Stimulated activated CD8-positive, alpha-beta memory T cell treated with anti-CD3 and anti-CD28 coated beads, Interleukin-7, amount 100 ng/mL, for 1 hour (primary cell): ENCODE measurements at places on chromosomes 2 and 18.

GRCh38 chr2:143158551-143159485 lies 29.6 kb downstream of the ARHGAP15 start:
- no peak for DNase-seq

DNA sequence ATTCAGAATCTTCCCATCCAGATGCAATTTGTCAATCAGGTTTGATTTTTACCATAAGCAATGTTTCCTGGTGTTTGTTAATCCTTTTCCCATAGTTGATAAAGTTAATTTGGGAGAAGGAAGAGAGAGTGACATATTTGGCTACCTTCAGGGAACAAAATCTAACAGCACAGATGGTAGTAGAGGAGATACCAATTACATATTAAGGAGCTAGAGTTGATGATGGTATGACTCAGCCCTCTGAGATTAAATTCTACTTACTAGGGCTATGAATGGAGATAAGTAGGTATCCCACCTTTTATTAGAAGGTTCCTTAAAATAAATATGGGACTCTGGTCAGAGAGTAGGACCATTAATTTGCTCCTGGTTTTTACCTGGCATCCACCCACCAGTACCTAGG lies 139.7 kb downstream of the EHBP1 start:
- DNase-seq = no peak

DNA sequence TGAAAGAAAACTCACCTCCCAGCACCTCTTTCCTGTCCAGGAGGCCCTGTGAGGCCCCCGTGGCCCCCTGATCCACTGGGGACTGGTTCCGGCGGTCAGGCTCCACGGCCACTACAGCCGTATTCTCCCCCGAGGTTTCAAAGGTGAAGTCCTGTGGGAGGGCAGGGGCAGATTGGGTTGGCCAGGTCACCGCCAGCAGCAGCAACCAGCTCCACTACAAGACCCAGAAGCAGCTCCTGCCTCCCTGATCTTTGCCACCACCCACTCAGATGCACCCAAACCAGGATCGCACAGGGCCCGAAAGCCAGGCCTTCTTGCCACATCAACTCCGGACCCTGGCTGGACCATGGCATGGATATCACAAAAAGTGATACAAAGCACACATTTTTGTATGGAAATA lies 21.9 kb downstream of the SDC1 start:
- no peak for DNase-seq

DNA sequence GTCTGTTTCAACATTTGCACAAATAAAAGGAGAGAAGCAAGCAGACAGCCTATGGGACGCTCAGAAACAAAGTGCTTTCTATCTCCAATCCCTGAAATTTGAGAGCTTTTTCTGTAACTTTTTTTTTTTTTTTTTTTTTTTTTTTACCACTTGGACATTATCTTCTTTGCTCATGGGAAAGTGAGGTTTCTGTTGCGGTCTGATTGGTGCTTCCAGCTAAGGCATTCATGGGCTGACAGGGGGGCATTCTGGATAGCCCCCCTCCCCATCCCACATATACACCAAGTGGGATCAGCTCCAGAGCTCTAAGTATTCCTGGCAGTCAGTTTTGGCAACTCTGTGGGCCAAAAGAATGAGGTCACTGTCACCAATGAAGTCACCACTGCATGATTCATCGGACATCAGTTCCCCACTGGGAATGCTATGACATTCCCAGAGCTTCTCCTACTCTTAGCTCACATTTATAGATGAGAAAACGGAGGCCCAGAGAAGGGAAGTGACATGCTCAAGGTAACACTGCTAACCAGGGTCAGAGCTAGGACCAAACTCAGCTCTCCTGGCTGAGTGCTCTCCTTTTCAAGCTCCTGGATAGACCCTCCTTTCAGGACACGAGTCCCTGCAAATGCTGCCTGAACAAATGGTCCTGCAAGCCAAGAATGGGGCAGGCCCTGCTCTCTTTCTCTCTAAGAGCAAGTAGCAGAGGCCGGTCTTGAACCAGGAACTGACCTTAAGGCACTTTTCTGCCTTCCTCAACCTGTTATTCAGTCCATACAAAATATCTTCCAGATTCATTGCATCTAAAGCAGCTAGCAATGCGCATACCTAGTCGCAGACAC lies 61.3 kb downstream of the TMEM247 start:
- DNase-seq = no peak

DNA sequence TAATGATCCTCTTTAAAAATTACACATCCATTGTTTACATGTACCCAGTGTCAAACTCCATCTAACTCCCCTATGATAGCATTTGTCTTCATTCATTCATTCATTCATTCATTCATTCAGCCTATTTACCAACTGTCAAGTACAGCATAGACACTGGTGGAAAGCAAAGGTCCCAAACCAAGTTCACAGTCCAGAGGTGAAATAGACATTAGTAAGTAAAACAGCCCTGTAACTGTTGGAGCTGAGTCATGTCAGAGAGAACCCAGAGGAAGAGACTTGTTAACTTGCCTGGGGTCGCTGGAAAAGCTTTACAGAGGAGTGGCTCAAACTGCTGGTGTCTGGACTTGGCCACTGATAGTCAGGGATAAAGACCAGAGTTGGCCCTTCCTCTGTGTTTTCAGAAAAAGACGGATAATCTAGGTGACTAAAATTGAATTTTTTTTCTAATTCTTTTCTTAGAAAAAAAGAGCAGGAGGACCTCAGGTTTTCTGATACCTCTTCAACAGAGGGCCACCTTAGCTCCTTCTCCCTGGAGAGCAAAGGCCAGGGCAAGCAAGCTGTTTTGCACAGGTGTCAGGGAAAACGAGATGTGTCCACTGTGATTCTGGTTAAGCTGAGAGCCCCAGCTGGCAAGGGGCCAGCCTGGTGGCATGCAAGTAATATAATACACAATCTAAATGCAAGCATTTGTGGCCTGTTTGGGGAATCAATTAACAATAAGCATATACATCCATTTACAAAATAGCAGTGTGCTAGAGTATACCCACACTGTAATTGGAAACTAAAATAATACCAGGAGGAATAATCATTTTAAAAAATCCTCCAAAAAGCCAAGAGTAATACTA lies 96.7 kb upstream of the SLC14A2 start:
- no peak for DNase-seq
